ENCODE measurements at places on chromosomes 12 and 14.

GRCh38 chr14:60288279-60288678, 39.3 kb downstream of the PPM1A start:
- no peak for DNase-seq

DNA sequence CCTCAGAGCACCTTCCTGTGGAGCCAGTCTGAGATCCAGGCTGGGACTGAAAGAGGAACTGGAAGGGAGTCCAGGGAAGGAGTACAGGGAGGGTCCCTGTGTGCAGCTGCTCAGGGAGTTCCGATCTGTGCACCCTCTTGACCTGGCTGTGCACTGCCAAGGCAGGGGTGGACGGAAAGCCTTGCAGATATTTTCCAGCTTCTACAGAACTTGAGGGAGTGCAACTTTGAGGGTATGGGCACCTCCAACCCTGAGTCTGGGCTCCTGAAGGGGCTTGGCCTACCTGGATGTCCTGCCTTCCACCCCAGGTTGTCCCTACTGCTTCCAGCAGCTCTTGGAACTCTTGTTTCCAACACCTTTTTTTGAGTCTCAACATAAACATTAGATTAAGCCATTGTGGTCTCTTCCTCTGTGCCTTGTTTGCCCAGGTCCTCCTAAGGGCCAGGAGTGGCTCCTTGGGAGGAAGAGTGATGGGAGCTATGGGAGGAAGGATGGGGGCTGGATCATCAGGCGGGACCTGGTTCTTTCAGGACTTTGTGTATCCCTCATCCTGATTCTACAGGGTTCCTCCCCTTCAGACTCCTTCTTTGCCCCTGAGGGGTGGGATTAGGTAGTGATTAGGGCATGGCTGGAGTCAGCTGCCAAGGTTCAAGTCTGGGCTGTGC, 3.5 kb downstream of the KRT7 start:
- DNase-seq = no peak

- peak; percentile 10 for DNase-seq
Observed at GRCh38 chr14:97602438-97603117, 805.4 kb downstream of the VRK1 start.

DNA sequence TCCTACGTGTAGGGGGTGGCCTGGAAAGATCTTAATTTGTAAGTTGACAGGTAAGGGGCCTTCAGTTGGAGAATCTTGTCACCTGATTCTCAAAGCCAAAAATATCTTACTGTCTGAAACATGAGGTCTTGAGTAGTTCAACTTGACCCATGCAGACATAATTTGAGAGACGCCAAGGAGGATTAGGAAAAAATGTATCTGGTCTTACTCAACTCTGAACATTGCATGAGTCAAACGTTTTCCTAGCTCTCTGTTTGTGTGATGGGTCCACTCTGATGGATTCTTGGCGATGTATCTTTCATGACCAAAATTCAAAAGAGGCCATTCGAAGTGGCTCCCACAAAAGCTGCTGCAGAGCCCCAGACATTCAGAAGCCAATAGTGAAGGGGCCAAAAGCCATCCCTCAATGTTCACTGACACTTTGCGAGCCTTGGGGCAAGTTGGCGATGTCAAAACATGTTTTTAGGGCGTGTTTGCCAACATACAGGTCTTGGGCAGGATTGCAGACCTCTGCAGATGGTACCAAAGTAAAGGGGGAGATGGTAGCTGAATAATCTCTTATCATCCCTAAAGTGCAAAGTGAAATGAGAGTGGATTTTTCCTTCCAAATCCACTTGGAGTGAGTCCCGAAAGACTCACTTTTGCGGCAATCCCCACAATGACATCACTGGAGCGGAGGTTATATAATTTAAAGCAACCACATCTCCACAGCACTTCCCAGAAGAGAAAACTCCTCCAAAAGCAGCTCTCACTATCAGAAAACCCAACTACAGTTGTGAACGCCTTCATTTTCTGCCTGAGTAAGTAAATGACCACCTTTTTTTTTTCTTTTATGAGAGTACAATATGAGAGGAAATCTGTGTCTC, at the start of gene BDKRB1:
BDKRB1 (plus strand) TSS at position 710 of the 866 bp plus-strand sequence. CDS start 7,473 bp downstream, outside the sequence.
- no peak for DNase-seq

- no peak for DNase-seq
Observed at GRCh38 chr12:13588574-13588973, 392.0 kb downstream of the EMP1 start.

- no peak for DNase-seq
Observed at GRCh38 chr14:50619569-50620141, 48.5 kb downstream of the SAV1 start.

- DNase-seq = no peak
Observed at GRCh38 chr12:76426160-76426559, 77.9 kb upstream of the BBS10 start.

- no peak for DNase-seq
Observed at GRCh38 chr12:127774828-127775227, 492.1 kb upstream of the TMEM132C start.

DNA sequence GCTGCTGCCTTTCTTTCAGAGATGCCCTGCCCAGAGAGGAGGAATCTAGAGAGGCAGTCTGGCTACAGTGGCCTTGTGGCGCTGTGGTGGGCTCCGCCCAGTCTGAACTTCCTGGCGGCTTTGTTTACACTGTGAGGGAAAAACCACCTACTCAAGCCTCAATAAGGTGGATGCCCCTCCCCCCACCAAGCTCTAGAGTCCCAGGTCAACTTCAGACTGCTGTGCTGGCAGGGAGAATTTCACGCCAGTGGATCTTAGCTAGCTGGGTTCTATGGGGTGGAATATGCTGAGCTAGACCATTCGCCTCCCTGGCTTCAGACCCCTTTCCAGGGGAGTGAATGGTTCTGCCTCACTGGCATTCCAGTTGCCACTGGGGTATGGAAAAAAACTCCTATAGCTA, 25.6 kb downstream of the SPATA7 start:
- no peak for DNase-seq

- DNase-seq = no peak
Observed at GRCh38 chr12:26338586-26339572, 143.5 kb downstream of the SSPN start.

DNA sequence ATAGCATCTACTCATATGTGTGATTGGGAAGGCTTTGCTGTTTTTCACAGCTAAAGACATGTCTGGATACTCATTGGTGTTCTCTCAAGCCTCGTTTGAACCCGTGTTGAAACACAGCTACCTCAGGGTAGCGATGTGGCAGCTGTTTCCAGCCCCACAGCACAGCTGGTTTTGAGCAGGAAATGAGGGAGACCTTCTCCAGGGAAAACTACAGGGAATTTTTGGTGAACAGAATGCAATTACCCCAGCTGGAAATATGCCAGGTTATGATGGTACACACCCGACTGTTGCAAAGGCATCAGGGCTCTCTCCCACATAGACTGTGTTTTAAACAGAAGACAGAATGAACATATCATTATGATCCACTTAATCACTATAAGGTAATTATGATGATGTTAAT, 828.9 kb downstream of the VRK1 start:
- no peak for DNase-seq

- DNase-seq = no peak
Observed at GRCh38 chr12:46089414-46090162, 99.2 kb upstream of the SCAF11 start.

GRCh38 chr12:24664161-24664880, 284.6 kb downstream of the BCAT1 start:
- DNase-seq = no peak

- DNase-seq = no peak
Observed at GRCh38 chr12:69524755-69525469, 54.7 kb downstream of the FRS2 start.

- DNase-seq = no peak
Observed at GRCh38 chr14:94548131-94548998, 12.9 kb upstream of the SERPINA4 start.

- no peak for DNase-seq
Observed at GRCh38 chr12:82593901-82594396, 92.8 kb upstream of the TMTC2 start.

DNA sequence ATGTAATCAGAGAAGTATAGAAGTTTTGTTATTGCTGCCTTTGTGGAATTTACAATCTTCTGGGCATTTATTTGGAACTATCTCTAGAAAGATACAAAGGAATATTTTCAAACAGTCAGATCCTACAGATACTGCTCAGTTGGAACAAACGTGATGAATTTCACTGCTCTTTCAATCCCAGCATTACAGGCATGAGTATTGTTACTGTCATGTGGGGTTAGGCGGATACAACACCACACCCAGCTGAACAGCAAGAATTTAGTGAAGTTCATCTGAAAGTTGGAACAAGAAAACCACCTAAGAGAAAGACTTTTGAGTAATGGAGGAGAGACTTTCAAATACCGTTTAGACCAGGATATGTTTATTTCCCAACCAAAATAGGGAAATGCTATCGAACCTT, 123.3 kb upstream of the PLXNC1 start:
- DNase-seq = no peak

- no peak for DNase-seq
Observed at GRCh38 chr14:83147006-83147405, 1613.4 kb upstream of the SEL1L start.

GRCh38 chr12:88172844-88173407, 30.8 kb downstream of the TMTC3 start:
- no peak for DNase-seq

- no peak for DNase-seq
Observed at GRCh38 chr12:49953961-49954846, 3.7 kb downstream of the AQP2 start.

DNA sequence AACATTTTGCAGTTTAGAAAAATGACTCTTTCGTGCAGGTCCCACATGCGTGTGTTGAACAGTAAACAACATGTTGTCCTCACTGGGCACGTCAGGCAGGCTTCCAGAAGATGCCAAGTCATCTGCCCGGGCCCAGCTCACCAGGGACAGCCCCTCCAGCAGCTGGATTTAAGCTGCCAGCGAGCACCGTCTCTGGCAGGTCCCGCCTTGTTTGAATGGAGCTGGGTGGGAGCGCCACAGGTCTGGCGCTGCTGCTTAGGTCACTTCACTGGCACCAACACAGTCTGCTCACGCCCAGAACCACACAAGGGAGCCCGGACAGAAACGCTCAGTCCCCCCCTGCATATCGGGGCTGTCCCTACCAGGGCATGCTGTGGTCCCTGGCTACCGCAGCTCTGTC, 33.1 kb upstream of the MMP17 start:
- no peak for DNase-seq

GRCh38 chr14:33127531-33127930, 188.9 kb downstream of the NPAS3 start:
- no peak for DNase-seq

GRCh38 chr14:77037215-77037937, 8.9 kb upstream of the IRF2BPL start:
- no peak for DNase-seq

GRCh38 chr14:88563845-88564244, 1.0 kb downstream of the ZC3H14 start:
- no peak for DNase-seq

- DNase-seq = no peak
Observed at GRCh38 chr12:50246873-50247612, 36.3 kb downstream of the LIMA1 start.

DNA sequence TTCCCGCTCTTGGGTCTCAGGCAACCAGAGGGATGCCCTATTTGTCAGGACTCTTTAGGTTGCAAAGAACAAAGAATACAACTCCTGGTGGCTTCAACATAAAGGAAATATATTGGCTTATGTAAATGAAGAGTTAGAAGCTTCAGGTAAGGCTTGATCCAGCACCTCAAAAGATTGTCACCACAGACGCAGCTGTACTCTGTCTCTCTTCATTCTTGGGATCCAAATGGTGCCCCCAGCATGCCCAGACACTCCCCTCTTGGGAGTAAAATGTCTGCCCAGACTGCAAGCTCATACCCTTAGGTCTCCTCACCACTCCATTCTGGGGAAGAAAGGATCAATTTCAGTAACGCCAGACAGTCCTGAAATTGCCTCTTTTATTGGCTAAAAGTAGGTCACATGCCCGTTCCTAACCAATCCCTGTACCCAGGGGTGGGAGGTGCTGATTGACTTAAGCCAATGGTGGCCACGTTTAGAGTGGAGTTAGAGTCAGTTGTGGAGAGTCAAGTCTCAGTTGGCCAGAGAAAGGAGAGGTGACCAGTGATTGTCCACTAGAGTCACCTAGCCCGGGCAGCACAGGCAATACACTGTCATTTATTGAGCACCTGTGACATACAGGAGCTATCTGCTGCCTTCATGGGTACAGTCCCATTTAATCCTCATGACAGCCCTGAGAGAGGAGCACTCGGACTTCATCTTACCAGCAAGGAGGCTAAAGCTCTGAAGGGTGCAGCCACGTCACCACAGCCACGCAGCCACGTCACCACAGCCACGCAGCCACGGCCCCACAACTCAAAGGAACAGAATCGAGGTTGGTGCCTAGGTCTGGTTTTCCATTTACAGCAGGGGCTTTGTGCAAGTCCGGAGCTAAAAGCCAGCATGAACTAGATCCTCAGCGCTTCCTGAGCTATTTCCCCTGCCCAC, 19.7 kb upstream of the BEGAIN start:
- DNase-seq = no peak

GRCh38 chr12:111444314-111444924, 38.7 kb downstream of the SH2B3 start:
- no peak for DNase-seq

DNA sequence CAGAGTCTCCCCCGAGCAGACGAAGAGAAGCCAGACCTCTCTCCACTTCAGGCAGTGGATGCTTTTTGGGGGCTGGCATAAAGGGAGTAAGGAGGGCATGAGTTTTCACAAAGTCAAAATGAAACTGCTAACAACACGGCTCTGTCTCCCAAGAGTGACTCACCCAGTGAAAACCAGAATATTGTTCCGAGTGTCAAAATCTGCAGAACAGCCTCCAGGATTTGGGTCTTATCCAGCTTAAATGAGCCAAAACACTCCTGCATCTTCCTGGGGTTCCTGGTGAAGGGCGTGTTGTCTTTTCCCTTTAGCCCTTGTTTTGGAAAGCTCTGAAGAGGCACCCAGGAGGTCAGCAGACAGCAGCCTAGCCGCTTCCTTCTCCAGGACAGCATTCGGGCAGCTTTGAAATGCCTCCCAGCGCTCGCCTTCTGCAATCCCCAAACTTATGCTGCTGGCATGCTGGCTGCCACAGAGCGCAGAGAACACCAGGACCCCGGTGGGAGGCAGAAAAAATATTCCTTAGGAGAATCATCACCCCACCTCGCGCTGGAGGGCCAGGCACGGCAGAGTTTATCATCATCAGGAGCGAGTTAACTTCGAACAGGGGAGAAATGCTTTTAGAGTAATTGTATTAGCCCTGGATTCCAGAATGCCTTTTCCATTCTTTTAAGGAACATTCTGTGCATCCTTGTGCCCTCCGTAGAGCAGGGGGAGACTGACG, 117.7 kb upstream of the NCOR2 start:
- no peak for DNase-seq
